Activated T-helper 1 cell treated with anti-CD3 and anti-CD28 coated beads, Interleukin-12 subunit alpha, Interleukin-12 subunit beta, Interleukin-2, Interleukin-4 antibody, amounts not matched to agents 30 ng/mL and 10 ng/mL and 1 ng/mL, durations not matched to agents 14 hours and 24 hours and 36 hours (primary cell): ENCODE measurements at places on chromosomes 3 and 15.
A peak's percentile ranks its signal among the peaks of the same experiment; 100 is the strongest.

DNA sequence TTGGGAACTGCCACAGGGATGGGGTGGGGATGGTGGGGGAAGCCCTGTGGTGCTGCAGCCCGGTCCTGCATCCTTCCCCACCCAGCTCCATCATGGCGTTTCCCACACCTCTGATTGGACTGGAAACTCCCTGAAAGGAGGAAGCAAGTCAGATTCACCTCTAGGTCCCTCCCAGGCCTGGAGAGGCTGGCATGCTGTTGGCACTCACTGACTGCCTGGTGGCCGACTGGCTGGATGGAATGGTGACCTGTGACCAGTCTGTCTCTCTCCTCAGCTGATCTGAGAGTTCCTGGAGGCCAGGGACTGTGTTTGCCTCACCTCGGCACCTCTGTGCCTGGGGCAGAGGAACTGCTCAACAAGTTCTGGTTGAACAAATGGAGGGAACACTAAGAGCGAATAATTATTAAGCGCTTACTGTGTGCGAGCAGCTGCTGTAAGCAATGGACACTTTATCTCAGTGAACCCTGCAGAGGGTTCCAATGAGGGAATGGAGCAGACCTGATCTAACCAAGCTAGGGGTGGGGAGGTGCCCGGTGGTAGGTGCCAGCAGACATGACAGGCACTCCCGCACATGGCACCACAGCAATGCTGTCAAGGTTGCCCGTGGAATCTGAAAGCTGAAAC, 3.5 kb upstream of the HHATL start:
- no peak overlapping the region for H3K27ac ChIP-seq
- H3K4me1 ChIP-seq = peaks cover 4% of the 10 kb centered on the region
- no peak for DNase-seq
- no peaks in the 10 kb centered on the region for H3K36me3 ChIP-seq
- H3K4me3 ChIP-seq = no peak overlapping the region

DNA sequence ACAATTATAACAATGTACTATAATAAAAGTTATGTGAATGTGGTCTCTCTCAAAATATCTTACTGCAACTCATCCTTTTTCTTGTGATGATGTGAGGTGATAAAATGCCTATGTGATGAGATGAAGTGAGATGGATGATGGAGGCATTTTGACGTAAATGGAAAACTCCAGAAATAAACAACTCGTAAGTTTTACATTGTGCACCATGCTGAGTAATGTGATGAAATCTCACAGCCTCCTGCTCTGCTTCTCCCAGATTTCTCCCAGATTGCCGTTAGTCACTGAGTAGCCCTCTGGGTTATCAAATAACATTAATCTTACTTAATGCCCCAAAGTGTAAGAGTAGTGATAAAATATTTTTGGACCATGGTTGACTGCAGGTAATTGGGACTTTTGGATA, 64.8 kb upstream of the SLCO2A1 start:
- H3K36me3 ChIP-seq = no peaks in the 10 kb centered on the region
- H3K4me3 ChIP-seq = no peak overlapping the region
- H3K4me1 ChIP-seq = no peaks in the 10 kb centered on the region
- no peak for DNase-seq
- H3K27ac ChIP-seq = no peak overlapping the region
- no peaks in the 10 kb centered on the region for H3K27me3 ChIP-seq

GRCh38 chr3:9951126-9951525, 1.1 kb downstream of the PRRT3 start:
- no peaks in the 10 kb centered on the region for H3K27me3 ChIP-seq
- DNase-seq = no peak
- H3K4me3 ChIP-seq = peak overlapping the region; percentile 90

DNA sequence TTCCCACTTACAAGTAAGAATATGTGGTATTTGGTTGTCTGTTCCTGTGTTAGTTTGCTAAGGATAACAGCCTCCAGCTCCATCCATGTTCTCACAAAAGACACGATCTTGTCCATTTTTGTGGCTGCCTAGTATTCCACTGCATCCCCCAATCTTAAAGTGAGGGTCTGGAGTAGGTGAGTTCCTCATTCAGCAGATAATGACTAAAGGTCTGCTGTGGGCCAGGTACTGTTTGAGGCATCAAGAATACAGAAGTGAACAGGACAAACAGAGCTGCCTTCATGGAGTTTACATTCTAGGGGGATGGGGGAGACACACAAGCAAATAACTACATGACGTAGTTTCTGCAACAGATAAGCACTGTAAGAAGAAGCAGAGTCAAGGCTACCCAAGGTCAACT, 24.3 kb downstream of the MKRN2OS start:
- no peak overlapping the region for H3K27ac ChIP-seq
- DNase-seq = no peak
- H3K4me3 ChIP-seq = no peak overlapping the region
- H3K27me3 ChIP-seq = no peaks in the 10 kb centered on the region

DNA sequence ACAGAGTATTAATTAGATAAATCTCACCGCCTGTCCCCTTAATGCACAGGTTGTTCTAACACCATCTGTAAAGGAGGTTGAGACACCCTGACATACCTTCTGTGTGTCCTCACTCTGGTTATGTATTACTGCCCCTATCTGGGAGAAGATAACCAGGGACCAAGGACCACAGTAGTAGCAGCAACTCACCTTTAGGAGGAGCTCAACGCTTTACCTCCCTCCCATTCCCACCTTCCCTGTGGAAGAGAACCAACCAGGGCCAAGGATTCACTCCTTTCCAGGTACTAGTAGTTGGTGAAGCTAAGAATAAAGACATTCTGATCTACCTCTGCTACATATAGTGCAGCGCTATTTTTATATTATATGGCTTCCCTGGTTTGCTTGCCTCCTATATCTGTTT, 232.6 kb downstream of the MEX3B start:
- peaks cover 2% of the 10 kb centered on the region for H3K27me3 ChIP-seq
- H3K27ac ChIP-seq = no peak overlapping the region
- no peaks in the 10 kb centered on the region for H3K36me3 ChIP-seq
- H3K4me1 ChIP-seq = no peaks in the 10 kb centered on the region
- no peak for DNase-seq

- H3K4me3 ChIP-seq = no peak overlapping the region
- H3K27ac ChIP-seq = no peak overlapping the region
- peaks cover 6% of the 10 kb centered on the region for H3K36me3 ChIP-seq
- peaks cover 39% of the 10 kb centered on the region for H3K4me1 ChIP-seq
- no peak for DNase-seq
Measured at GRCh38 chr3:46411271-46411670, 4.2 kb downstream of the CCRL2 start.

GRCh38 chr3:131348911-131349310, 32.7 kb upstream of the NUDT16 start:
- H3K36me3 ChIP-seq = no peaks in the 10 kb centered on the region
- no peaks in the 10 kb centered on the region for H3K4me1 ChIP-seq
- DNase-seq = no peak
- no peak overlapping the region for H3K27ac ChIP-seq
- H3K27me3 ChIP-seq = peaks cover 1% of the 10 kb centered on the region

GRCh38 chr3:280681-281080, 84.1 kb downstream of the CHL1 start:
- H3K27me3 ChIP-seq = no peaks in the 10 kb centered on the region
- no peak for DNase-seq
- H3K36me3 ChIP-seq = no peaks in the 10 kb centered on the region
- H3K4me3 ChIP-seq = no peak overlapping the region

DNA sequence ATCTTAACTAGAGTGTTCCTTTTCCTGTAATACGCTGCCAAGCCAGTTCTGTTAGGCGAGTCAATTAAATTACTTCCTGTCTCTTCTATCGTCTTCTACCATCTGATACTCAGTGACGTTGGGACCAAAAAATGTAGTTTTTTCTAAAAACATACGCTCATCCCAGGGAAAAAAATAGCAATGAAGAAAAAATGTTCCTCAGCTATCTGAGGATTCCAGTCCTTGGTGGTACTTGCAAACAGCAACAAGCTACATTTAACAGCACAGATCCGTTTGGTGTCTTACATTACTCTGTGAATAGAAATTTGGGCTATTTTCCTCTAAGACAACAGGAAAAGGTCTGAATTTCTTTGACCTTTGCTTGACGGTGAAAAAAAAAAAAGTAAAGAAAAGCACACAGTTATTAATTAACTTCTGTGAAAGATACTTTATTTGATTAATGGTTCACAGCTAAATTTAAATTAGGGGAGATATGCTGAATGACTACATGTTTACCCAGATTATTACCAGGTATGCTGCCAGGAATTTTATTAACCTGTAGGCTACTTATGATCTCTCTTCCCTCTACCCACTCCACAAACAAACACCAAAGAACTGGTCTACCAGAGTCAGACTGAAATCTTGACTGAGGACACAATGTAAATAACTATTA, 254.4 kb upstream of the ZPLD1 start:
- H3K4me3 ChIP-seq = no peak overlapping the region
- H3K27me3 ChIP-seq = no peaks in the 10 kb centered on the region
- no peak for DNase-seq
- H3K4me1 ChIP-seq = peaks cover 6% of the 10 kb centered on the region

DNA sequence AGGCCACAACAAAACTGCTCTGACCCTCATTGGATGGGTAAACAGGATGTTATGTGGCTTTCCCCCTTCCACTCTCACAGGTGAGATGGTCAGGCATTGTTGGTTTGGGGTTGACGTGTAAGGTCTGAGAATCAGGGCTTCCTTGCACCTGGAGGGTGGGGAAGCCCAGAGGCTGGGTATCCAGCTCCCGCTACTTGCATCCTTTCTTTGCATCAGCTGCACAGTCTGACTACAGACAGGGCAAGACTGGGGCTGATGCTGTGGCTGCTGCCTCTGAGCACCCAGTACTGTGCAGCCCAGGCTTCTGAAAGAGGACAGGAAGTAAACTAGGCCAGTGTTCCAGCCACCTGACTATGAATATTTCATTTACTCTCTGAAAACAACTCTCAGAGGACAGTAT, 58.0 kb upstream of the ATP2B2 start:
- H3K4me1 ChIP-seq = no peaks in the 10 kb centered on the region
- peaks cover 25% of the 10 kb centered on the region for H3K27me3 ChIP-seq
- no peaks in the 10 kb centered on the region for H3K36me3 ChIP-seq
- no peak for DNase-seq
- no peak overlapping the region for H3K27ac ChIP-seq

GRCh38 chr3:57135964-57136719, 29.0 kb downstream of the IL17RD start:
- no peaks in the 10 kb centered on the region for H3K4me1 ChIP-seq
- H3K36me3 ChIP-seq = no peaks in the 10 kb centered on the region
- H3K27ac ChIP-seq = no peak overlapping the region
- H3K4me3 ChIP-seq = no peak overlapping the region
- DNase-seq = no peak
- peaks cover 23% of the 10 kb centered on the region for H3K27me3 ChIP-seq

- H3K27ac ChIP-seq = no peak overlapping the region
- no peaks in the 10 kb centered on the region for H3K27me3 ChIP-seq
- H3K4me3 ChIP-seq = no peak overlapping the region
- DNase-seq = no peak
- no peaks in the 10 kb centered on the region for H3K36me3 ChIP-seq
Measured at GRCh38 chr15:53580366-53580765, 179.1 kb downstream of the WDR72 start.

GRCh38 chr15:79290642-79291275, 8.2 kb downstream of the ANKRD34C start:
- H3K27me3 ChIP-seq = peaks cover 12% of the 10 kb centered on the region
- no peak for DNase-seq
- H3K36me3 ChIP-seq = no peaks in the 10 kb centered on the region
- no peak overlapping the region for H3K27ac ChIP-seq
- H3K4me3 ChIP-seq = no peak overlapping the region
- peaks cover 4% of the 10 kb centered on the region for H3K4me1 ChIP-seq

GRCh38 chr3:4748701-4749378, 230.4 kb upstream of the BHLHE40 start:
- no peak for DNase-seq
- H3K4me1 ChIP-seq = peaks cover 80% of the 10 kb centered on the region
- peaks cover 66% of the 10 kb centered on the region for H3K36me3 ChIP-seq
- no peak overlapping the region for H3K4me3 ChIP-seq
- H3K27ac ChIP-seq = peak overlapping the region; percentile 41

DNA sequence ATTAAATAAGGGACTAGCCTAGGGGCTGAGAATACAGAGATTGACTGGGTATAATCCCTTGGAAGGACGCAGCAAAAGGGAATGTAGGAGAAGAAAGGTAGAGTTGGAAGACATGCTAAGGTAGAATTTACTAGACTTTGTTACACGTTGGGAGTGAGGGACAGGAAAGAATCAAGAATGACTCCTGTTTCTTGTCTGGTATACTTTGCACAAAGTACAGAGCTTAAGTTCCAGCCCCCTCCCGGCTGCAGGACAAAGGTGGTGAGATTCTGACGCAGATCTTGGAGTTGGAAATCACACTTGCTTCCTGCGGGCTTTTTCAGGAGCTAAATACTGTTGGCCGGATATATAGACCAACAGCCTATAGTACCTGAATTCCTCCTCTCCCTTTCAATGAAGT, 895 bp downstream of the HYKK start:
- H3K4me3 ChIP-seq = peak overlapping the region; percentile 85
- peaks cover 31% of the 10 kb centered on the region for H3K4me1 ChIP-seq
- H3K27me3 ChIP-seq = peaks cover 9% of the 10 kb centered on the region
- no peak overlapping the region for H3K27ac ChIP-seq
- no peaks in the 10 kb centered on the region for H3K36me3 ChIP-seq

DNA sequence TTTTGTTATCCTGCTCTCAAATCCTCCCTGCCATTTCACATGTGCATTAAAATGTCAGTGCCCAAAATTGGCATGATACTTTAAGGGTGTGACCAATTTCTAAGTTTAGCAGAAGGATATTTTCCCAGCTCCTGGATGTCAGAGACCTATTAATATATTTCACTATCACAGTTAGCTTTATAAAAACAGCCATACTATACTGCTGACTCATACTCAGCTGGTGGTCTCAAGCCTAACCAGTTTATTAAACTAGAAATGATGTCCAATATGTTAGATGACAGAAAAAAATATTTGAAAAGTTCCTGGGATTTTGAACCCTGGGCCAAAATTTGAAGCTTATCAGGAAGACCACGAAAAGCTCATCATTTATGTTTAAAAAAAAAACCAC, 60.9 kb upstream of the ZNF280D start:
- H3K4me1 ChIP-seq = no peaks in the 10 kb centered on the region
- H3K36me3 ChIP-seq = peaks cover 2% of the 10 kb centered on the region
- DNase-seq = no peak
- H3K27ac ChIP-seq = no peak overlapping the region

DNA sequence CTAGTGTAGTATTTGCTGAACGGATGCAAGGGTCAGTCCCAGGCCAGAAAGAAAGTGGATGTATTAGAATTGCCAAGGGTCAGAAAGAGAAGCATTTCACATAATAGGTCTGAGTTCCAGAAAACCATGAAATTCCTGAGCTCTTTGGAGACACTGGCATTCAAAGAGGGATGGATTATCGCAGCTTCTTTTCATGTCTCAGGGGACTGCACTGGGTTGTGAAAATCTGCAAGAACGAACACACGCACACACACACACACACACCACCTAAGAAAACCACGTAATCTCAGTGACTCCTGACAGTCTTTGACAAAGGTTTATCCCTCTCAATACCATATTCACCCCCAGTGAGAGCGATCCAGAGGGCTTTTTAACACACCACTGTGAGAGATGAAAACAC, 57.9 kb downstream of the TIPARP start:
- H3K27ac ChIP-seq = no peak overlapping the region
- peaks cover 8% of the 10 kb centered on the region for H3K4me1 ChIP-seq
- H3K36me3 ChIP-seq = peaks cover 5% of the 10 kb centered on the region

GRCh38 chr3:127072221-127072771, 89.4 kb downstream of the PLXNA1 start:
- no peaks in the 10 kb centered on the region for H3K27me3 ChIP-seq
- H3K4me3 ChIP-seq = no peak overlapping the region
- no peaks in the 10 kb centered on the region for H3K36me3 ChIP-seq
- peaks cover 10% of the 10 kb centered on the region for H3K4me1 ChIP-seq
